ENCODE measurements at places on chromosomes 4 and X.

DNA sequence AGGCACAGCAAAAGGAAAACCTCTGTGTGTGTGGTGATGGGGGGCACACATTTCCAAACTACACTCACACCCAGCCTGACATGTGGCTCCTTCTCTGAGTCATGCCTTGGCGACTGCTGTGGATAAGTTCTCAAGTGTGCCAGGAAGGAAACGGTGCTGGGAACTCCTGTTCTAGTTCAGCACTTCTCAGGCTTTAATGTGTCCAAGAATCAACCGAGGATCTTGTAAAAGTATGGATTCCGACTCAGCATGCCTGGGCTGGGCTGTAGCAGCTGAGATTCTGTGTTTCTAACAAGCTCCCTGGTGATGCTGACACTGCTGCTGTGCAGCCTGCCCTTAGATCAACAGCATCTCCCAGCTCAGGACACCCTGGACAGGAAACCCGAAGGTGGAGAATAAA, 20.2 kb downstream of the CLNK start:
- no peak for DNase-seq

DNA sequence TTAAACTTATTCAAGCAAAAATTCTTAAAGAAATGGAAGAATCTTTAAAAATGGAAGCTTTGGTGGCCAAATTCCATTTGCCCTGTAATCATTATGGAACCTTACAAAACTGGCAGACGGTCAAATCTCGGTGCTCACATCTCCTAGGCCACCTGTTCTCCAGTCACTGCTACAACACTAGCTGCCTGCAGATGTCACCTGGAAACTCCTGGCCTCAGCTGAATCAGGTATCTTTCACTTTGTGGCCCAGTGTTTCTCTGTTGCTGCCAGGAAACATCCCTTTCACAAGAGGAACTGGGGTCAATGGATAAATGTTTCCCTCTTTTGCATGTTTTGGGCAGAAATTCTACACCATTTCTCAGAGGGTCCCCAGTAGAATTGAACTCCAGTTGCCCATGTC, 4.2 kb upstream of the CXCL3 start:
- DNase-seq, result no peak

DNA sequence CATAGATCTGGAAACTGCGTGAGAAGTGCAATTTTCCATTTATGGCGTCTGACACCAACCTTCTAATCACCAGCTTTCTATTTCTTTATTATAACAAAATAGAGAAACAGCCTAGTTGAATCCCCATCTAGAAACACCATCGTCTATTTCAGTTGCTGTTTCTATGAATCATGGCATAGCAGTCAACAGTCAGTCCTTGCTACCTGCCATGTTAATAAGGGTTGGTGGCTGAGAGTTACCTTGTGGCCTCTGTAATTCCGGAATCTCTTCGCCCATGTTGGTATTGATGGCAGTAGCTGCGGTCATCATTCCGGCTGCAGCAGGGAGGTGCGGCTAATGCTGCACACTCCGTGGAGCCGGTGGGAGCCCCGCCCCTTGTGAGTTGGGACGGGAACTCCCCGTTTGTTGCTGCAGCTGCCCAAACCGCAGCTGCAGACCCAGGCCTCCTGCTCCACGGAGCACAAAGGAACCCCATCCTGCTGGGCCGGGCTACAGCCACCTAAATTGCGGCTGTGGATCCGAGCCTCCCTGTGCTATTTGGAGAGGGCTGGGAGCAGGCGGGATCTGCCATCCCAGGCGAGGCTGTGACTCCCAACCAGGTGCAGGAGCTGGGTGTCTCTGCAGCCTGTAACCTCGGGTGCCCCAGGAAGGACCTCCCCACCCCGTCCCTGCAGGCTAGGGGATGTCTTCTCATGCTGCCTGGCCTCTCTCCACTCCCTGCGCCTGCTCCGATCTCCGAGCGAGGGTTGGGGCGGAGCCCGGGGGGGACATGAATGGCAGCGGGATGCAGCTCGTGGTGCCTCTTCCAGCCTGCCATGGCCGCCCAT, 115.4 kb upstream of the STK26 start:
- DNase-seq, result peak; percentile 19

DNA sequence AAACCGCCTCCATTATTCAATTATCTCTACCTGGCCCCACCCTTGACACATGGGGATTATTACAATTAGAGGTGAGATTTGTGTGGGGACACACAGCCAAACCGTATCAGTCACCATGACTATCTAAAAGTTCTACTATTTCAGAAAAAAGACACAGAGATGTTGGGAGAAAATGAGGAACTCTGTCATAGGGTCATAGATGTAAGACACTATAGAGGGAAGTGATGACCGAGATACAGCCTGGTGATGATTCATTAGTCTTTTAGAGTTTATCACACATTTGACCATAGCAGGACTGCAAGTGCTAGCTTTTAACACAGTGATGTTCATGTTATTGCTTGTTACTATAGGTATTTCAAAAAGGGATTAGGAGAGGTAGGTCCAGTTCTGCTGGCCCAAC, 357.0 kb upstream of the AADAT start:
- DNase-seq, result no peak

DNA sequence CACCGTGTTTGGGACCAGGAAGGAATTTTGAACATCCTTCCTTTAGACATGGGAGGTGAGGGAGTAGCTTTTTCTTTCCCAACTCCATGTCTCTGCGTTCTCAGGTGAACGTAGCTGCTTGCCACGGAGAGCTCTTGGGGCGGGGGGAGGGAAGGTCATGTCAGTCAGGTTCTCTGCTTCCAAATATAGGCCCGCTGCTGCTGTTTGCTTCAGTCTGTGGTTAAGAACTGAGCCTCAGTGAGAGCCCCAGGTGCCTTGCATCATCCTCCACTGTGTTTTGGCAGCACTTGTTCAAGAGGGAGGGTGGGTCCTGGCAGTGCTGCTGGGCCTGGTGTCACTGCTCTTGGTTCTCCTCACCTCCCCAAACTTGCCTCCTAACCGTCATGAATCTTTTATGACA, 46.5 kb downstream of the HADH start:
- DNase-seq, result no peak

- no peak for DNase-seq
These were observed 15.4 kb downstream of the IQSEC2 start for GRCh38 chrX:53265771-53266574.

GRCh38 chrX:53544936-53545335, 110.8 kb upstream of the HSD17B10 start:
- no peak for DNase-seq

- DNase-seq, result no peak
These were observed 377.5 kb downstream of the KCNIP4 start for GRCh38 chr4:21571100-21571499.

- DNase-seq, result no peak
These were observed 30.2 kb upstream of the GRIA3 start for GRCh38 chrX:123153846-123154335.

- no peak for DNase-seq
These were observed 10.5 kb downstream of the SORBS2 start for GRCh38 chr4:185801471-185801870.

DNA sequence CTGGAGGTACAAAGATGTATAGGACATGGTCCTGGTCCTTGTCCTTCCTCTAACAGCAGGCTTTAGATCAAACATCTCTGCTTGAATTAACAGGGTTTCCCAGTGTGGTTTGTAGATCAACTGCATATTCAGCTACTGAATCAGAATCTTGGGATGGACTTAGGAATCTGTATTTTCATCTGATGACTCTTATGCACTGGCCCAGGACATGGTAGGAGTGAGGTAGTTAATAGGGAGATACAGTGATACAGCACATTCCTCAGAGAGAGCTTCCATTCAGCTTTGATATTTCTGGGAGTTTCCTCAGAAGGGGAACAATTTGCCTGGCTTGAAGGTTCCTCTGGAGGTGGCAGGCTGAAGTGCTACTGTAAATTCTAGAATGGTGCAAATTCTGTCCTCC, 203.1 kb downstream of the LARP7 start:
- no peak for DNase-seq

DNA sequence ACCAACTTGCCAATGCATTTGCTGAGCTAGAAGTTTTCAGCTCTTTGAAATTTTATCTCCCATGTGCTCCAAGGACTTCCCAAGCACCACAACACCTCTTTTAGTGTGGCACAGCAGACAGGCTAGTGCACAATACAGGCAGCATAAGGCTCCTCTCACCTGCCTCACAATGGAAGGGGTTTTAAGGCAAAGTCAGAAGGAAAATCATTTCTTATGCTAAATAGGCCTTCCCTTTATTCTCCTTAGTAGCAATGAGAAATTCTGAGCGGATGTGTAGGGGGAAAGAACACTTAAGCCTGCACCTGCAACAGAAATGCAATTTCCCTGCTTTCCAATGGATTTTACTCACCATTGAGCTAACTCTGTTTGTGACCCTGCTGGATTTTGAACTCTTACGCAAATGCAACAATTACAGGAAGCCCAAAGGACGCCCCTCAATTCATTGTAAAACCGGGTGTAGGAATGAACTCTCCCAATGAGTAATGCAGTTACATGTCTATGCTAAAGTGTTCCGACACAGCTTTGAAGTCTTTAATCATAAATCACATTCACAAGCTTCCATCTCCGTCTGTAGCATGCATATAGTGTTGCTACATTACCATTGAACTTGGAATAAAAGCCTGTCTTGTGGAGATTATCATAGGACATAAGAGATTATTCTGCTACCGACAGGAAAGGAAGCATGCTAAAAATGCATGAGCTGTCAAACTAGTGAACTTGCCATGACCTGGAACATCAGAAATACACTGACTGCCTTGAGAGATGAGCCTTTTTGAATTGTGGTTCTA, 1084.9 kb downstream of the RPA4 start:
- no peak for DNase-seq

- no peak for DNase-seq
These were observed 875.0 kb upstream of the PRKX start for GRCh38 chrX:4588466-4588865.

DNA sequence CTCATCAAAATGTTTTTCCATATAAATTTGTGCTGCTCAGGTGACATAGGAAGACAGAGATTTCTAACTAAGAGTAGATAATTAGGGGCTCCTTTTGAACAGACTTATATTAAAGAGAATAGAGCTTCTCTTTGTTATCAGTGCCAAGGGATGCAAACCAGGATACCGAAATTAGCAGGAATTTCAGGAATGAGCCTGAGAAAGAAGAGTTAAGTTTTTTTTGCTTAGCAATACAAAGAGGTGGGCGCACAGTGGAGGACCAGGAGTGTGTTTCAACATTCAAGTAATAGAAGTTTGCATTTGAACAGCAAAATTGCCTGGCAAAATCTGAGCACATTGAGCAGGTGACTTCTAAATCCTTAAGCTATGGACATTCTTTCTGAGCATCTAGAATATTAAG, 541.3 kb downstream of the GBA3 start:
- no peak for DNase-seq

DNA sequence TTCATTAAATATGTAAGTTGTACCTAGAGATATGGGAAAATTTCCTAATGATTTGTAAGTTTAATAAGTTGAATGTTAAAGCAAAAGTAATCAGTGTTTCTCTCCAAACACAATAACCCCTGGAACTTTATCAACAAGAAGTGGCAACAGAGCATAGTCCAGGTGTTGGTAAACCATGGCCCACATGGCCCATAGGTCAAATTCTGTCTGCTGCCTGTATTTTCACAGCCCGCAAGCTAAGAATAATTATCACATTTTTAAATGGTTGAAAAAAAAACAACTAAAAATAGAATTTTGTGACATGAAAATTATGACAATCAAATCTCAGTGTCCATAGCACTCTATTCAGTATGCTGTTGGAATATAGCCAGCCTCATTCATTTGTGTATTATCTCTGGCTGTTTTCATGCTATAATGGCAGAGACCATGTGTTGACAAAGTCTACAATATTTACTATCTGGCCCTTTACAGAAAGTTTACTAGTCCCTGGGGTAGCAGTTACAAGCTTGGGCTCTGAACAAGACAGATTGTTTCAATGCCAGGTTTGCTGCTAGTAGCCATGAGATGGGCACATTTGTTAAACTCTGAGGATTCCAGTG, 395.8 kb downstream of the GASK1B start:
- no peak for DNase-seq

- DNase-seq, result no peak
These were observed 35.5 kb downstream of the DLG3 start for GRCh38 chrX:70479922-70480659.

DNA sequence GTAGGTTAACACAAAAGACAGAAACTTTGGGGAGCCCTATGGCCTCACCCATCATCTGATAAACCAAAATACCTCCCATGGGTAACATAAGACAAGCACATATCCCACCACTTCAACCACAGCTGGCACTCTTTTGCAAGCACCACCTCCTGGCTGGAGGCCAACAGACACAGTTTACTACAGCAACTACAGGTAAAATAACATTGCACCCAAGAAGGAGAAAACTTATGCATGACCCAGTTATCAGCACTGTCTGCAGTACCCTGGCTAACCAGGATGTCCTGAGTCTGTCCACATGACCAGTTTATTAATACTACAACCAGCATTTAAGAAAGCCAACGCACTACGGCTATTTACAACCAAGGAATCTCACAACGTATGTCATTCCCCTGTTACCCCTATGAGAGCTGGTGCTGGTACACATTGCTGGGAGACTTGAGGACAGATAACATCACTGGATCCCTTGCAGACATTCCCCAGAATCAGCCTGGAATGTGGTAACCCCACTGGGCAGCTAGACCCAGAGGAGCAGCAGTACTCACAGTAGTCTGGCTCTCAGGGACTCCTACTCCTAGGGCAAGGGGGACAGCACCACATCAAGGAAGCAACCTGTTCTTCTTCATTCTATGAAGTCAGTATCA, 32.0 kb downstream of the ELF2 start:
- peak; percentile 4 for DNase-seq

- DNase-seq, result no peak
These were observed 70.2 kb downstream of the CLDN22 start for GRCh38 chr4:183249854-183250253.

DNA sequence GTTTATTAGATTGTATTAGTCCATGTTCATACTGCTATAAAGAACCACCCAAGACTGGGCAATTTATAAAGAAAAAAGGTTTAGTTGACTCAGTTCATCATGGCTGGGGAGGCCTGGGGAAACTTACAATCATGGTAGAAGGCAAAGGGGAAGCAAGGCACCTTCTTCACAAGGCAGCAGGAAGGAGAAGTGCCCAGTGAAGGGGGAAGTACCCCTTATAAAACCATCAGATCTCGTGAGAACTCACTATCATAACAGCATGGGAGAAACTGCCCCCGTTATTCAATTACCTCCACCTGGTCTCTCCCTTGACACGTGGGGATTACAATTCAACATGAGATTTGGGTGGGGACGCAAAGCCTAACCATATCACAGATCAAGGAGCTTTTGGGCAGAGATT, 8.1 kb upstream of the HSD17B13 start:
- no peak for DNase-seq

DNA sequence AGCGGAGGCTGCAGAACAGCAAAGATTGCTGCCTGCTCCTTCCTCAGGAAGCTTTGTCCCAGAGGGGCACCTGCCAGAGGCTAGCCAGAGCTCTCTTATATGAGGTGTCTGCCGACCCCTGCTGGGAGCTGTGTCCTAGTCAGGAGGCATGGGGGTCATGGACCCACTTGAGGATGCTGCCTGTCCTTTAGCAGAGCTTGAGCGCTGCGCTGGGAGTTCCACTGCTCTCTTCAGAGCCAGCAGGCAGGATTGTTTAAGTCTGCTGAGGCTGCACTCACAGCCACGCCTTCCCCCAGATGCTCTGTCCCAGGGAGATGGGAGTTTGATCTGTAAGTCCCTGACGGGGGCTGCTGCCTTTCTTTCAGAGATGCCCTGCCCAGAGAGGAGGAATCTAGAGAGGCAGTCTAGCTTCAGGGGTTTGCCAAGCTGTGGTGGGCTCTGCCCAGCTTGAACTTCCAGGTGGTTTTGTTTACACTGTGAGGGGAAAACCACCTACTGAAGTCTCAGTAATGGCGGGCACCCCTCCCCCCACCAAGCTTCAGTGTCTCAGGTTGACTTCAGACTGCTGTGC, 10.9 kb downstream of the DCK start:
- no peak for DNase-seq

GRCh38 chr4:185868983-185869382, 57.0 kb upstream of the SORBS2 start:
- DNase-seq, result no peak
